ENCODE measurements at places on chromosomes 11 and 22.

DNA sequence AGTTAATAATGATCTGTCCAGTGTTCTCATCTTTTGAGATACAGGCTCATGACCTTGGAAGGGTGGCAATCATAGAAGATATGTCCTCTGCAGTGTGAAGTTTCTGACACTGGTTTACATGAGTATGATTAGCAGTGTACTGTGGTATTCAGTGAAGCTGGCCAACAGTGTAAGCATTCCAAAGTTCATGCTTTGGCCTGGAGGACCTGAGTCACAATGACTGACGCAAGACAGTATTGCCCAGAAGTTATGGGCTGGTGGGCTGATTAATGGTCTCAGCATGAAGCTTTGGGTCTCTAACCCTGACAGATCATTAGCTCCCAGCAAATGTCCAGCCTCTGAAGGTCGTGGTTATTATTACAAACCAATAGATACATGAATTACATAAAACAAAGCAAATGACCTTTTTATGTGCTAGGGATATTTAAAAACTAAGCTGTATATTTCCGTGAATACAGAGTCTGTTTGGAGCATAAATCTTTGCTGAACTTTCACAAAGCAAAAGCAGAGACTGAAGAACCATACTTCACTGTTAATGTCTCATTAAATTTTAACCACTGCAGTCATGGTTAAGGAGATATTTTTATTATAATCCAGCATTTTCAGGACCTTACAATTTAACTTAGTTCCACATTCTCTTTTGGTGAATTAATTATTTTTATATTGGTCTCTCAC lies 28.3 kb upstream of the USP47 start:
- H3K4me3 ChIP-seq: no peak overlapping the region
- no peak for DNase-seq
- H3K27me3 ChIP-seq: no peaks in the 10 kb centered on the region
- H3K27ac ChIP-seq: peak overlapping the region; percentile 47
- peaks cover 8% of the 10 kb centered on the region for H3K4me1 ChIP-seq

DNA sequence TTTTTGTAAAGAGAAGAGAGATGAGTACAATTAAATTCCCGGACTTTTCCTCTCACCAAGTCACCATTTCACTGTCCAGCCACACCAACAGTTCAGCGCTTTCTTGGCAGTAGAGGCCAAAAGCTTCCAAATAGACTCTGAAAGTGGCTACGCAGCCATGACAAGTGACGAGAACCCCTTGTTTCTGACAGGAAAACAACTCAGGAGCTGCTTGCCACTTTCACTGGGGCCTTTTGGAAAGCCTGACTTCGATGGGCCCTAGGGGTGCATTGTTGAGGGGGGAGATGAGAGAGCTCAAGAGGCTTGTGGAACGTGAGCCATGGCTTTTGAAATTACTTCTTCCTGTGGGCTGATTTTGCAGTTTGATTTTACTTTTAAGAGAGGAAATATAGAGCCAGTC lies 422.1 kb upstream of the FAT3 start:
- no peaks in the 10 kb centered on the region for H3K4me1 ChIP-seq
- no peak overlapping the region for H3K4me3 ChIP-seq
- H3K36me3 ChIP-seq: no peaks in the 10 kb centered on the region
- no peak for DNase-seq
- H3K27me3 ChIP-seq: no peaks in the 10 kb centered on the region

DNA sequence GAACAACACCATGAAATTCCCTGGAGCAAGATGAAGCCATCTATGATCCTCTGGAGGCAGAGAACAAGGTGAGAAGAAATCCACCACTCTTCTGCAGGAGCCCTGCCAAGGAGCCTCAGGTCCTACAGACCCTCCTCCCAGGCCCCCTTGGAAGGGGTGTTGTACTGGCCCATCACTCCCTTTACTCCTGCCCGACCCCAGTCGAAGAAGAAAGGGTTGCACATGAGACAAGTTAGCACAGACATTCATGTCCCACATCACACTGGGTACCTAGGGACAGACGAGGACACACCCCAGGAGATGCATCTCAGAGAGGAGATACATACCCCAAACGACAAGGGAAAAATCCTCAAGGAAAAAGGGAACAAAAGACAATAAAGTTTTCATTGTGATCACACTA lies 82.8 kb upstream of the NARS2 start:
- H3K27me3 ChIP-seq: no peaks in the 10 kb centered on the region
- DNase-seq: peak; percentile 31
- H3K27ac ChIP-seq: no peak overlapping the region
- no peaks in the 10 kb centered on the region for H3K36me3 ChIP-seq
- H3K4me3 ChIP-seq: no peak overlapping the region

- H3K27ac ChIP-seq: no peak overlapping the region
- H3K4me3 ChIP-seq: no peak overlapping the region
- H3K36me3 ChIP-seq: no peaks in the 10 kb centered on the region
Observed at GRCh38 chr22:25697181-25697664, 44.8 kb upstream of the MYO18B start.

GRCh38 chr22:38756711-38757463 lies 1.1 kb upstream of the SUN2 start:
- H3K4me1 ChIP-seq: peaks cover 12% of the 10 kb centered on the region
- H3K36me3 ChIP-seq: peaks cover 16% of the 10 kb centered on the region
- peak overlapping the region; percentile 72 for H3K4me3 ChIP-seq
- no peak for DNase-seq
- peak overlapping the region; percentile 91 for H3K27ac ChIP-seq

GRCh38 chr22:35231585-35232084 lies 25.7 kb upstream of the HMGXB4 start:
- no peaks in the 10 kb centered on the region for H3K27me3 ChIP-seq
- no peak for DNase-seq
- H3K36me3 ChIP-seq: no peaks in the 10 kb centered on the region
- H3K27ac ChIP-seq: no peak overlapping the region
- H3K4me1 ChIP-seq: no peaks in the 10 kb centered on the region

GRCh38 chr11:121482231-121483129 lies 29.7 kb upstream of the SORL1-AS1 start:
- no peaks in the 10 kb centered on the region for H3K4me1 ChIP-seq
- H3K36me3 ChIP-seq: no peaks in the 10 kb centered on the region
- H3K27me3 ChIP-seq: no peaks in the 10 kb centered on the region
- DNase-seq: no peak

DNA sequence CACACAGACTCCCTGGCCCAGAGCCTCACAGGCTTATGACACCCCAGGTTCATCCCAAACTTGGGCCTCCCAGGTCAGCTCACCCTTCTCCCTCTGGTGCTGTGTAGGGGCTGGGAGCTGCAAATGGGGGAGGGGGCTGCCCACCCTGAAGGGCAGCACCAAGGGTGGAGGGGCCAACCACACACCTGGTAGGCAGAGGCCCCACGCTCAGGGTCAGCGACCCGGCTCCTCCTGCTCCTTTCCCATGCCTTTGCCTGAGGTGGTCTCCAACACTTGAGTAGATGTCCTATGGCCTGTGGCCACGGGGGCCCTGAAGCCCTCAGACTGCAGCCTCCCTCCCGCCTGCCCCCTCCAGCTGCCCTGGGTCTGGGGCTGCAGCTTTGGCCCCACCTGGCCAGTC lies 3.4 kb downstream of the DGCR6 start:
- no peak overlapping the region for H3K4me3 ChIP-seq
- H3K27me3 ChIP-seq: no peaks in the 10 kb centered on the region
- DNase-seq: no peak

GRCh38 chr22:34849965-34850364 lies 216.0 kb upstream of the ISX start:
- no peak overlapping the region for H3K27ac ChIP-seq
- DNase-seq: no peak
- H3K4me3 ChIP-seq: no peak overlapping the region
- no peaks in the 10 kb centered on the region for H3K36me3 ChIP-seq

GRCh38 chr22:17260950-17261349 lies 41.7 kb upstream of the ADA2 start:
- H3K4me3 ChIP-seq: no peak overlapping the region
- DNase-seq: no peak
- H3K27me3 ChIP-seq: no peaks in the 10 kb centered on the region
- H3K27ac ChIP-seq: no peak overlapping the region
- no peaks in the 10 kb centered on the region for H3K4me1 ChIP-seq
